ENCODE measurements at places on chromosomes 6 and 20.

GRCh38 chr20:44646641-44647274 lies 4.7 kb downstream of the ADA start:
- DNase-seq: no peak

GRCh38 chr6:14885498-14885897 lies 360.4 kb upstream of the JARID2 start:
- no peak for DNase-seq

DNA sequence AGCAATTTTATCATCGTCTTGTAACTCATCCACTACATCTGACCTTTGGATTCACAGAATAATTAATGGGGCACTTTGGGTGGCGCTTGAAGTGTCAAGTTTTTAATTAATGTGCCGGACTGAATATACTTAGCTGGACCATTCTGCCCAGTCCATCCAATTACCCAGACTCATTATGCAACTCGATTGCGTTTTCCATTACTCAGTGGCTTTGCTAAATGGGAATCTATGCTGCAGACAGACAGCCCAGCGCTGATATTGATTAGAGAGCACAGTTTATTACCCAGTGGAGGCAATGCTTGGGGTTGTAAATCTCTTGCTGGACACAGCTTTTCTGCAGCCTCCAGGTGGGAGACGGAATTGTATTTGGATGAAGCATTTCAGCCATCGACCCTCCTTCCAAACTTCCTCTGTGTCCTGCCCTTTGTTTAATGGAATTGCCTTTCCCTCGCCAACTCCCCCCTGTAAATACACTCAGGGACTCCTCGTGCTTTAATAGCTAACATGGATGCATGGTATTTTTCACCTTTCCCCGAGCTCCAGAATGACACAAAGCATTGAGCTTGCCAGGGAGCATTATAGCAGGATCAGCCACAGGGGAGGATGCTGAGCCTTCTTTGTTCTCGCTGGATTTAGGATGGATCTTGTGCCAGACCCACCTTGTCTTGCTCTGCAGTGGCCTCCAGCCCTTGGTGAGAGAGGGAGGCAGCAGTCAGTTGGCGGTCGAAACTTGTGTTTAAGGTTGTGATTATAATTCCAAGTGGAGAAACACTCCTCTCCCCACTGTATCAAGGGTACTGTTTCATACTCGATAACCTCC lies 59.7 kb downstream of the EDN3 start:
- DNase-seq: no peak

GRCh38 chr6:37988696-37989095 lies 169.2 kb downstream of the ZFAND3 start:
- DNase-seq: no peak

DNA sequence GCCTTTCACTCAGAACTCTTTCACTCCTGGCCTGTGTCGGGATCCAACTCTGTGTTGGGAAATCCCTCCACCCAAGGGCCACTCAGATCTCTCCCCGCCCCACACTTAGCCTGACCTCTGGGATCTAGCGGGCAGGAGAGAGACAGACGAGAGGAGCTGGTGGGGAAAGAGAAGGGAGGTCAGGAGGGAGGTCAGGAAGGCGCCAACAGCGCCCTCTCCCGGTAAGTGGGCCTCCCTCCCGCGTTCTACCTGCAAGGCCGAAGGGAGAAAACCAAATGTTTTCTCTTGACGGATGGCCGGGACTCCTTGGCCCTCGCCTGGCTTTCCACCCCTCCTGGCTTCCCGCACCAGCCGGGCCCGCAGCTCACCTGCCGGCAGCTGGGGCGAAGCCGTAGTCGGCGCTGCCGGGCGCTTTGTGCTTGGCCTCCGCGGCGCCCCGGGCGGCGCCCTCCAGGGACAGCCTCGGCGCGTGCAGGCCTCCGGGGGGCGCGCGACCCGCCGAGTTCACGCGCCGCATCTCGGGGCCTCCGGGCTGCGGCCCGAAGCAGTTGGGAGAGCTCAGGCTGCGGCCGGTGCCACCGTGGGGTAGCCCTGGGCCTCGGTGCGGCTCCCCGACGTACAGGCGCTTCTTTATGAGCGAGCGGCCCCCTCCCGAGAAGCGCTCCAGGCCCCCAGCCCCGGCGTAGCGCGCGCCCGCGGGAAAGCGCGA lies 38.2 kb downstream of the C6orf132 start:
- peak; percentile 15 for DNase-seq

- no peak for DNase-seq
Measured at GRCh38 chr6:11536795-11537194, 754 bp upstream of the TMEM170B start.

DNA sequence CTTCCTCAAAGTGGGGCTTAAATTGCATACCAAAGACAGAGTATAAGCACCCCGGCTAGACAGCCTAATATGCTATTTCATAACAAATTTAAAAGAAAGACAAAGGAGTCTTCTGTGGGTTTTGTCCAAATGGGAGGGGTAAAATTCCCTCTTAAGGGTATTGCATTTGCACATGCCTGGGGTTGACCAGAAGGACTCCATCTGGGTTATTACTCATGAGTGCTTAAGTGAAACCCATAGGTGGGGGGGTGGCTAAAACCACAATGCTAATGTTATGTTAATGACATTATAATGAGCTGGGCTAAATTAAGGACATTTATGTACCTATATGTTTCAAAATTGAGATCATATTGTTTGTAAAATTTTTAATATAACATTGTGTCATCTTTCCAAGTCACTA lies 15.0 kb downstream of the IMPG1 start:
- DNase-seq: no peak

- DNase-seq: no peak
Measured at GRCh38 chr6:88490908-88491264, 324.7 kb upstream of the CNR1 start.

GRCh38 chr20:41118632-41119031 lies 18.7 kb upstream of the PLCG1 start:
- no peak for DNase-seq

DNA sequence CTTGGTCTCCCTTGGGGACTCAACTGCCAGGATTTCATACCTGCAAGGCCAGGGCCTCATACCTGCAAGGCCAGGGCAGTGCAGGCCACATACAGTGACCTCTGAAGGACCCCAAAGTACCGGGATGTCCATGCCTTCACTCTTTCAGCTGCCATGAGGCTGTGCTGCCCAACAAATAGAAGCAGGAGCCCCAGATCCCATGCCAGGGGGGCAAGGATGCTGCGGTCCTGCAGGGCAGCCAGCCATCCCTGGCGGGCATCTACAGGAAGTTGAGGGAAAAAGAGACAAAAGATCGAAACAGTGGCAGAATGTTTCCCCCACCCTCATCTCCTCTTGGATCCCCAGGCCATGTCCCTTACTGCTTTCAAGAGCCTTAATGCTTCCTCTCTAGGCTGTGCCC lies 799 bp downstream of the NRM start:
- no peak for DNase-seq

- DNase-seq: no peak
Measured at GRCh38 chr20:36847710-36848040, 28.3 kb upstream of the TLDC2 start.

- no peak for DNase-seq
Measured at GRCh38 chr6:105431226-105431625, 28.3 kb upstream of the PREP start.

DNA sequence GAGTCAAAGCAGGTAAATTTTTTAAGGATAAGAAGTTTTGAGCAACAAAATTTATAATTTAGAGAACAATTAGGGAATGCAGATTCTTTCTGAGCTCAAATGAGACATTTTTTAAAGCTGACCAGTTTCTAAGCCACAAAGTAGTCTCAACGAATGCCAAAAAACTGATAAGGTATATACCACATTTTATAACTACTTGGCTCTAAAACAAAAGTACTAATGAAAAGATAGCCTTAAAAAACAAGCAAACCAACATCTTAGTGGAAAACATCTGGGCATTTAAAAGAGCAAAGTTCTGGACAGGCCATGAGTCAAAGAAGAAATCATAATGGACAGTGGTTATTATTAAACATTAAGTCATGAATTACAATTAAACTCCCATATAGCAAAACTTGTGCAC lies 23.2 kb upstream of the RNF146 start:
- no peak for DNase-seq

DNA sequence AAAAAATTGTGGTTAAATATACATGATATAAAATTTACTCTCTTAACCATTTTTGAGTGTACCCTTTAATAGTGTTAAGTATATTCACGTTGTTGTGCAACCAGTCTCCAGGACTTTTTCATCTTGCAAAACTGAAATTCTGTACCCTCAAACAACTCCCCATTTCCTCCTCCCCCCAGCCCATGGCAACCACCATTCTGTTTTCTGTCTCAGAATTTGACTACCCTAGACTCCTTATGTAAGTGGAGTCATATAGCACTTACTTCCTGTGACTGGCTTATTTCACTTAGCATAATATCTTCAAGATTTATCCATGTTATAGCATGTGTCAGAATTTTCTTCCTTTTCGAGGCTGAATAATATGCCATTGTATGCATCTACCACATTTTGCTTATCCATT lies 5.1 kb downstream of the VPS16 start:
- DNase-seq: no peak

- DNase-seq: no peak
Measured at GRCh38 chr20:1627200-1627550, 7.4 kb upstream of the SIRPB1 start.

GRCh38 chr6:112017169-112017568 lies 36.7 kb upstream of the CCN6 start:
- DNase-seq: no peak

GRCh38 chr20:21520702-21521595 lies 7.1 kb upstream of the NKX2-2 start:
- no peak for DNase-seq

GRCh38 chr6:118307581-118307980 lies 240.5 kb upstream of the PLN start:
- DNase-seq: no peak
